Cortex of kidney (tissue), 1 donor: ENCODE measurements at places on chromosomes 1 and 21.

- no peak for DNase-seq
Measured at GRCh38 chr1:93567255-93567918, 114.2 kb downstream of the BCAR3 start.

- no peak for DNase-seq
Measured at GRCh38 chr1:58290685-58291372, 255.7 kb downstream of the OMA1 start.

DNA sequence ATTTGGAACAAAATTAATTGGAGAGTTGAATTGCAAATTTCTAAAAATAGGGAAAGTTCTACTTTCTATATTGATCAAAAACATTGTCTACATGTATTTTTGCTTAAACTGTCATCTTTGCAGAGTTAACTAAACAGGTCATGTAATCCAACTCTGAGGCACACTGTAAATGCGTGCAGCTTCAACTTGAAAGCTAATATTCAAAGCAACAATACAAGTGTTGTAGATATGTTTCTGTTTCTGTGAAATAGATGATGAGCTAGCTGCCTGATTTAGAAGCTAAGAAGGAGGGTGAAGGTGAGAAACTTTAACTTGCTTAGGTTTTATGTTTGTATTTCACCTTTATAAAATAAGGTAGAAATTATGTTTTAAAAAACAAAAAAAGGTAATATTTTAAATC, 77.2 kb downstream of the IVNS1ABP start:
- DNase-seq = no peak

GRCh38 chr21:46532080-46532479, 72.8 kb downstream of the S100B start:
- no peak for DNase-seq

GRCh38 chr1:212110617-212111016, 75.1 kb downstream of the DTL start:
- DNase-seq = no peak

GRCh38 chr1:3510956-3511250, 56.4 kb downstream of the ARHGEF16 start:
- DNase-seq = no peak

GRCh38 chr21:15437883-15438282, 291.9 kb upstream of the USP25 start:
- no peak for DNase-seq

- DNase-seq = no peak
Measured at GRCh38 chr21:38660333-38661196, 145.2 kb upstream of the ETS2 start.

DNA sequence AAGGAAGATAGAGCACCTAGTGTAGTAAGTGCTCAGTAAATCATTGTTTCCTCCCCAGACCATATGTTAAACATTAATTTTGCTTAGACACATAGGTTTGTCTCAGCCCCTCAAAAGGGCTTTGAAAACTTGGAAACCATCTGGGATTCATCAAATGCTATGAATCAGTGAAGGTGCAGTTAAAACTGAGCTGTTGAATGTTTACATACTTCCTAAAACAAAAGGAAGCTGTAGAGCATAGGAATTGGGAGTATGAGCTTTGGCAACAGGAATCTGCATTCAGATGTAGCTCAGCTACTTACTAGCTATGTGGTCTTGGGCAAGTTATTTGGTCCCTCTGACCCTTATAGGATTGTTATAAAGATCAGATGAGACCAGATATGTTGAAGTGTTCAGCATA, 18.7 kb upstream of the PODN start:
- no peak for DNase-seq

- no peak for DNase-seq
Measured at GRCh38 chr1:1272341-1273208, 1.1 kb downstream of the UBE2J2 start.

GRCh38 chr1:64917328-64917861, 49.0 kb downstream of the JAK1 start:
- no peak for DNase-seq

- DNase-seq = no peak
Measured at GRCh38 chr1:33048426-33048825, 11.7 kb upstream of the AK2 start.

- DNase-seq = no peak
Measured at GRCh38 chr1:58922302-58923089, 138.6 kb upstream of the JUN start.
